ENCODE measurements at places on chromosomes 1 and 21. TPM values are rescaled to one million over a fixed set of nuclear protein-coding genes. Genes with fewer than 3 reads are reported as not detected.

AADACL4 gene
- total RNA-seq = not detected

ERICH3 gene
- total RNA-seq = not detected

GADD45A gene
- total RNA-seq = 64.0 TPM

CHAF1B gene
- total RNA-seq = 12.1 TPM

ABCG1 gene
- 2.9 TPM for total RNA-seq

PPIAL4G gene
- not detected for total RNA-seq

FCRL1 gene
- total RNA-seq = not detected

GPR161 gene
- 15.0 TPM for total RNA-seq

RIMS3 gene
- 1.0 TPM for total RNA-seq

Measured in A549 treated with Hydrocortisone at 1 μM for 4 hours (cell line).